ENCODE measurements at places on chromosomes 2 and 18.

DNA sequence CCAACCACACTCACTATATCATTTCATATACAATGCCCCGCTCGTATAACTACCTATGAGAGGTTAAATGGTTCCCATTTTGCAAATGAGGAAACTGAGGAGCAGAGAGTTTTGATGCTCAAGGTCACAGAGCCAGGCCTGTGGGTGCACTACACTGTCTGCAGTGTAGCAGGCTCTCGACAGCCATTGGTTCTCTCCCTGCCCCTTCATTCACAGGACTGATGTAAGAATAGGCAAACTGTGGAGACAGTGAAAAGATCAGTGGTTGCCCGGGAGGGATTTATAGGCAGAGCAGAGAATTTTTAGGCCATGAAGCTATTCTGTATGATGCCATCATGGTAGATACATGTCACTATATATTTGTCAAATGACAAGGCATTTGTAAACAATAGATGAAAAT is 39.0 kb upstream of the LBH start:
- DNase-seq = no peak

DNA sequence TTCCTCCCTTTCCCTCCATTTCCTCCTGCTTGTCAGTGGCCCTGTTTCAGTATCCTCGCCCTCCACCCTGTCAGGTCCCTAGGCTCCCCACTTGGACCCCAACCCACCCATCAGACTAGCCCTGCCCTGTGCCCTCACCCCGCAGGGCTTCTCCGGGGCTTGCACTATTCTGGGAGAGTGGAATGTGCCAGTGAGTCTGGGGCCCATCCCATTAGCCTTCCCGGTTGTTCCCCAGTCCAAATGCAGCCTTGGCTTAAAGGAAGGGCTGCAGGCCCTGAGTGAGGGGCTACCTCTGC is 45.5 kb downstream of the MYO7B start:
- no peak for DNase-seq

GRCh38 chr2:41241325-41242000 is 789.6 kb upstream of the SLC8A1 start:
- no peak for DNase-seq

- no peak for DNase-seq
These were observed 655.4 kb downstream of the GALR1 start for GRCh38 chr18:77905011-77905410.

GRCh38 chr18:8997634-8998033 is 104.9 kb upstream of the NDUFV2 start:
- no peak for DNase-seq

DNA sequence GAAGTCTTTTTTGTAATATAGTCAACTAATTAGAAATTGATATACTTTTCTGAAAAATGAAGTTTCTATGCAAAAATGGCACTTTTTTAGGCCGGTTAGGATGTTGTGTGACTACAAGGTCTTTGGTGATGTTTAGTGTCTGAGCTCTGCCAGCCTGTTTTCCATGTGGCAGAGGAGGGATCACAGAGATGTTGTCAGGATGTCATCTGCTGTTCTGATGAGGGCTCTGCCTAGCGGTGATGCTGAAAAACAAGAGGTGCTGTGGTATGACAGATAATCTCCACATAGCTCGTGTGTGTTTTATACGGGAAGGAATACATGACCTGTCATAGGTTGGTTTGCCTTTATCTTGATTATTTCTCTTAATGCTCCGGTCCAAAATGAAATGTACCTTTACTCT is 12.0 kb upstream of the IAH1 start:
- DNase-seq = no peak

- DNase-seq = no peak
These were observed 19.4 kb upstream of the TMEM178A start for GRCh38 chr2:39646267-39646666.

DNA sequence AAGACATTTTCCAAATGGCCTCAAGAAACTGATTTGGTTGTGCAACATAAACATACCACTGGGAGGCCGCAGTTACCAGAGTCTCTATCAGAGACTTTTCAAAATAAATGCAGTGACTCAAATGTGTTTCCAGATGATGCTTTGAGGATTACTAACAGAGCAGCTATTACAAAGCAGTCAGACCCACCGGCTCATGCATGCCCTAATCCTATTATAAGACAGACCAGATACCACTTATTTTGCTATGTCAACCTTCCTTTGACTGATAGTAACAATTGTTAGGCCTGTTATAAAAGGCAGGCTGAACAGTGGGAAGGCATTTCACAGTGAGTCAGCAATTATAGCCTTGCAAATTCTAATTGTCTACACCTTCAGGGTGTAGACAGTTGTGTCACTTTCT is 217.7 kb downstream of the LRRTM1 start:
- DNase-seq = peak; percentile 90

GRCh38 chr18:12843420-12844350 is 40.4 kb downstream of the PTPN2 start:
- no peak for DNase-seq

DNA sequence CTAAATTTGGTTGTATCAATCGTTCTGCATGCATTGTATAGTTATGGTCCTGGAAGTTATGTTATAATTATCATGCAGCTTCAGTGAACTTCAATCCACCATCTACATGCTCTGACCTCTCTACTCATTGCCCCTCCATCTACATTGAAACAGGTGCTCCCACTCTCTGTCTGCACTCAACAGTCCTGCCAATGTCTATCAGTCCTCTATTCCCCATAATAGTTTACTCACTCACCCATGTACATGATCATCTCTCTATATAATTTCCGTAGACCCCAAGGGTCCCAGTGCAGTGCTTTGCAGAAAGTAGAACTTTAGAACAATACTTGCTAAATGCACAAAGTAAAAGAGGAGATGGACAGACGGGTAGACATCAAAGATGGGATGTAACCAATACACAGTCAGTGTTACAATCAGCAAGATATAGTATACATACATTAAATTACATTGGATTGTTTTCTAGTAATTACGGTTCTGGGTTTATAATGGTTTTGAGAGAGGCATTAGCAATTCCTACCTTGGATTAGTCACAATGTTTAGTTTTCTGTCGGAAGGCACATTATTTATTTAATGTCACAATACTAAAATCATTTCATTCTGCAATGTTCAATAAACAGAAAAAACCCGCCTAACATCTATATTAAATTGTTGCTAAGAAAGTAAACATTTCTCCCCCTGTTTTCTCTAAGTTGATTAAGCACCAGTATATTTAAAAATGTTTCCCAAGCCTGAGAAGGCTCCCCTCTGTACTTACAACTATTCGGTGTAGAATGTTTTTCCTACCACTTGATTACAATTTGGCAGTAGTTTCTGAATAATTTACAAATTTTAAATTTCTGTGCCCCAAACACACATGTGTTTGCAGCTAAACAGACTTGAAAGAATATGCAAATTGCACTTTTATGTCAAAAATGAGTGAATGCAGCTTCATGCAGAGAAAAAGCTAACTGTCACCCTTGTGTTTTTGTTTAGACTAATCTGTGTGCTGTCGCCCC is 94.4 kb upstream of the SIX2 start:
- no peak for DNase-seq

GRCh38 chr2:97660044-97660774 is 3.6 kb downstream of the ACTR1B start:
- no peak for DNase-seq

DNA sequence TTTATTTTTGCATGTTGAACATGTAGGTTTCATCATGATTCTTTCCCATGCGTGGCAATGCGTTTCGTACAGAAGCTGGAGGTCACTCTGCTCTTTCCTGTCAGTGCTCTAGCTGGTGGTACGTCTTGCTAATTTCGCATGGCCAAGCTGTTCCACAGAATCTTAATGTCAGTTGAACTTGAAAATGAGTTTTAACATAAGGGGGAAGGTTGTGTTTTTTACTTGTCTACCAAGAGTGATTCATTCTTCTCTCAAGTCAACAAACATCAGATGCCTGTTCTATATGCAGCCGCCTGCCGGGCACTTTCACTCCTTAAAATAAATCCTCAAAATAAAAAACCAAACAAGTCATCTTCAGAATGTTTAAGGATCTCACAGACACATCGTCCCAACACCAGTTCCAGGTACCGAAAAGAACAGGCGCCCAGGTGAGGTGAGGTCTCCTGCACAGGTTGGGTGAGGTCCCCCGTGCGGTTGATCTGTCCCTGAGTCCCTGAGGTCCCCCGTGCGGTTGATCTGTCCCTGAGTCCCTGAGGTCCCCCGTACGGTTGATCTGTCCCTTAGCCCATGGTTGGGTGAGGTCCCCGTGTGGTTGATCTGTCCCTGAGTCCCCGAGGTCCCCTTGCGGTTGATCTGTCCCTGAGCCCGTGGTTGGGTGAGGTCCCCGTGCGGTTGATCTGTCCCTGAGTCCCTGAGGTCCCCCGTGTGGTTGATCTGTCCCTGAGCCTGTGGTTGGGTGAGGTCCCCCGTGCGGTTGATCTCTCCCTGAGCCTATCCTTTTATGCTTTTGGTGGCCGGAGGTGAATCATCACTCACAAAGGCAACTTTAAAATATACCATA is 57.0 kb upstream of the KCNG2 start:
- no peak for DNase-seq

- DNase-seq = no peak
These were observed 163.5 kb downstream of the ZEB2 start for GRCh38 chr2:144356402-144356801.

DNA sequence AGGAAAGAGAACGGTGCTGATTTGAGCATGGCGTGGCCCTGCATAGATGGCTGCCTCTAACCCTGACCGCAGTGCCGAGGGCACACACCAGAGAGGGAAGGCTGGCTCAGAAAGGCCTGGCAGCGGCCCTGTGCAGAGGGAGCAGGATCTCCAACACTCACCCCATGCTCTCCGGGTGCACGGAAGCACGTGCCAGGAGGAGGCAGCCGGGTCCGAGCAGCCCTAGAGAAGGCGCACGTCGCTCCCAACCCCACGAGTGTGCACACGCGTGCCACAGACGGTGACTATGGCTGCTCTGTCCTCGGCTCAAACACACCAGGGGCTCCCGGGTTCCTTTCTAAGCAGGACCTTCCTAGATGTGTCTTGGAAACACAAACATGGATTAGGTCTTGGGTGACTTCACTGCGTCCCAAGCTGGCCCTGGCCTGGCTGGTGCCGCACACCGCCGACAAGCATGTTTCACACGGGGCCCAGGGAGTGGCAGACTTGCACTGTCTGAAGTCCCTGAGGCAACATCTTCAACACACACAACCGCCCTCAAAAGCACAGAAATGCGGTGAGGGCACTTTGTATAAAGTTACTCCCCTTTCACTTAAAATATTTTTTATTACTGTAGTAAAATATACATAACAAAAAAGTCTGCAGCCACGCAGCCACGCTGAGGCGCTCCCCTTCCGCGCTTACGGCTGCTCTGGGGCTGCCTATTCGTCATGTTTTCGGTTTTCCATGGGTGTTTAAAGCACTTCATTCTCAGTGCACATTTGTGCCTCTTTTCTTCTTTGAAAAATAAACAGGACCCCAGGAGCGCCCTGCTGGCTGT is 110.0 kb downstream of the ZNF516 start:
- DNase-seq = no peak

GRCh38 chr18:27171993-27172392 is 13.1 kb downstream of the CHST9 start:
- DNase-seq = no peak

- no peak for DNase-seq
These were observed 113.1 kb downstream of the ICOS start for GRCh38 chr2:204049635-204050034.

GRCh38 chr2:200172944-200173581 is 133.4 kb upstream of the SPATS2L start:
- DNase-seq = no peak

- DNase-seq = no peak
These were observed 98.9 kb downstream of the EIPR1 start for GRCh38 chr2:3278521-3279218.

DNA sequence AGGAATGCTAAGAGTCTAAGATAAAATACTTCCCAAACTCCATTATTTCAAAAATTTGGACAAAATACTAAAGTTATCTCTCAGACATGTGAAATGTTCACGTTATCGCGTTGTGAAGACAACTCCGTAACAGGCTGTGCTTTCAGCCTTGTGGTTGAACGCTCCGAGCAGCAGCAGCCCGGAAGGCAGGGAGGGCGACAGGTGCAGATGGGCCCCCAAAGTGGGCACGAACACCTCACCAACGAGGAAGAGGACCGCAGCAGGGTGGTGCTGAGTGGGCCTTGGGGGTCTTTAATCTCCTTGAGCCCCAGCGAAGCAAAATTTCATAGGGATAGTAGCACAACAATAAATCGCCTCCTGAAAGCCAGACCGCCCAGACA is 1.0 kb upstream of the FAM110C start:
- DNase-seq = no peak

- no peak for DNase-seq
These were observed 107.9 kb downstream of the B3GNT2 start for GRCh38 chr2:62303788-62304187.

DNA sequence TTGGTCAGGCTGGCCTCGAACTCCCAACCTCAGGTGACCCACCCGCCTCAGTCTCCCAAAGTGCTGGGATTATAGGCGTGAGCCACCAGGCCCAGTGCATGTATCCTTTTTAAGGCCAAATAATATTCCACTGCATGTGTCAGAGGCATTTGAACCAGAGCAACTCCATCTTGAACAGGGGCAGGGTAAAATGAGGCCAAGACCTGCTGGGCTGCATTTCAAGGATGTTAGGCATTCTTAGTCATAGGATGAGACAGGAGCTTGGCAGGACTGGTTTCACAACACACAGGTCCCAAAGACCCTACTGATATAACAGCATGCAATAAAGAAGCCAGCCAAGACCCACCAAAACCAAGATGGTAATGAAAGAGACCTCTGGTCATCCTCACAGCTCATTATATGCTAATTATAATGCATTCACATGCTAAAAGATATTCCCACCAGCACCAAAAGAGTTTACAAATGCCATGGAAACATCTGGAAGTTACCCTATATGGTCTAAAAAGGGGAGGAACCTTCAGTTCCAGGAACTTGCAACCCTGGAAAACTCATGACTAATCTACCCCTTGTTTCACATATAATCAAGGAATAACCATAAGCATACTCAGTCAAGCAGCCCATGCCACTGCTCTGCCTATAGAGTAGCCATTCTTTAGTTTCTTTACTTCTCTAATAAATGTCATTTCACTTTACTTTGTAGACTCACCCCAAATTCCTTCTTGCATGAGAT is 204.6 kb downstream of the RAB3GAP1 start:
- DNase-seq = peak; percentile 3

DNA sequence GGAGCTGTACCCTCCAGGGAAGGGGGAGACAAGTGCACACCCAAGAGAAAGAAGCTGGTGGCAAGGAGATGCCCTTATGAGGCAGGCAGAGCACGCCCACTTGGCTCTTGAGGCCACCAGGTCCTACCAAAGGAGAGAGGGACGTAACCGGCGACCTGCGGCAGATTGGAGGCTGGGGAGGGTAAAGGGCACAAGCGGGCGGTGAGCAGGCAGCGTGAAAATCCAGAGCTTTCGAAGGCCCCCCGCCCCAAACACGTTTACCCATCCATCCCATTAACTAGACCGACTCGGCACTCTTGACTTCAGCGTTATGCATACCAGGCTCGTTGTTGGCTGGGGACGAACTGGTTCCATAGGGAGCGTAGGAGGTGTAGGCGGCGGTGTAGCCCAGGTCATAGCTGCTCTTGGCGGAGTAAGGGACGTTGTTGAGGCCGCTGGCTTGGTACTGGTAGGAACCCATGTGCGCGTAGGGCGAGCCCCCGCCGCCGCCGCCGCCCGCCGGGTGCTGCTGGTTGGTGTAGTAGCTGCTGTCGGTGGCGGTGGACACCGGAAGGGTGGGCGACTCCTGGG is 794 bp downstream of the DLX2 start:
- DNase-seq = no peak

- no peak for DNase-seq
These were observed 1.2 kb downstream of the KCNG2 start for GRCh38 chr18:79798999-79799370.

All from HFFc6 (cell line).